ENCODE measurements at places on chromosomes 7 and 10. TPM values are rescaled to one million over a fixed set of nuclear protein-coding genes. Genes with fewer than 3 reads are reported as not detected.

DNA sequence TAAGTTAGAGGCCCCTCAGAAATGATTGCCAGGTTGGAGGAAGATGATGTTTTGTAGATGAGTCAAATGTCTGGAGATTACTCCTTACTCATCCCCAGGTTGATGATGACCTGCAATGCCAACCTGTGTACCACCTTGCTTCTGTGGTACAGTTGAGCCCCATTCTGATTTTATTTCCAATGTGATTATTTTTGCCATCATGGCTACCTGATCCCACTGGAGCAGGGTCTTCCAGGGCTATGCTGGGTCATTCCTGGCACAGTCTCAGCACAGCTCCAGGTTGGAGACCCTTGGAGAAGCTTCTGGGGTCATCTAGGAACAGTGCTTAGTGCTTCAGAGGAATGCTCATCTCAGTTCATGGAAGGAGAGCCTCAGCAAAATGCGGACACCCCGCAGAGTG is 34.3 kb downstream of the LRRC18 start:
- DNase-seq = no peak

DNA sequence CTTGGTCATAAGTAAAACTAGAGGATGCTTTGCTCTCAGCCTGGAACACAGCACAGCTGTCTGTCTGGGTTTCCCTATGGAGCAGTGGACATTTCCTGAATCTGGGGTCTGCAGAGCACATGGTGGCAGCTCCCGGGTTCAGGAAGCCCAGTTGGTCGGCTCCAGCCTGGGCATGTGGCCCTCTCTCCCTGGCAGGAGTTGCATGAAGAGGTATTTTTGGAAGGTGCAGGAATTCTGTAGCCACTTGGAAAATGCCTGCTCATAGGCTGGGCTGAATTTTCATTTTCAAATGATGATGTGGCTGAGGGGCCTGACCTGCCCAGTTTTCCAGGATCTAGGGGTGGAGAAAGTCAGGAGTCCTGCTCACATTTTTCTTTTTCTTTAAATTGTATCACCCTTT is 6.7 kb upstream of the TPST1 start:
- DNase-seq = no peak

The TMEM176A gene
- total RNA-seq = 0.90 TPM

The ENTPD7 gene
- 14.3 TPM for total RNA-seq

GRCh38 chr7:45576249-45576929 is 2.2 kb downstream of the ADCY1 start:
- no peak for DNase-seq

- DNase-seq = no peak
Measured at GRCh38 chr7:32177232-32177631, 107.0 kb upstream of the PDE1C start.

DNA sequence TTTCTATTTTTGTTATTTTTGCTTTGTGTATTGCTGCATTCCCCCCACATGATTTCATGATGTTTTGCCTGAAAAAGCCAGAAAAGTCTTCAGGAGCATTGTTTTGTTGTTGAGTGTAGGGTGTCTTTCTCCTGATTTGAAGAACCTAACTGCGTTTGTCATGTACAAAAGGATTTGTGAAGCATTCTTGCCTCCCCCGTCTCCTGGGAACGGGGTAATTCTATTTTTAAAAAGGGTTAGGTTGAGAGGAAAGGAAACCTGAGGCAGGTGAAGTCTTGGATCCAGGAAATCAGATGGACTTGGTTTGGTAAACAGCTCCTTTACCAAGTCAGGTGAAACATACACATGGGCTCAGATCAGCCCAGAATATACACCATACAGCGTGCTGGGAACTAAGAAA is 26.0 kb upstream of the BTBD16 start:
- DNase-seq = no peak

DNA sequence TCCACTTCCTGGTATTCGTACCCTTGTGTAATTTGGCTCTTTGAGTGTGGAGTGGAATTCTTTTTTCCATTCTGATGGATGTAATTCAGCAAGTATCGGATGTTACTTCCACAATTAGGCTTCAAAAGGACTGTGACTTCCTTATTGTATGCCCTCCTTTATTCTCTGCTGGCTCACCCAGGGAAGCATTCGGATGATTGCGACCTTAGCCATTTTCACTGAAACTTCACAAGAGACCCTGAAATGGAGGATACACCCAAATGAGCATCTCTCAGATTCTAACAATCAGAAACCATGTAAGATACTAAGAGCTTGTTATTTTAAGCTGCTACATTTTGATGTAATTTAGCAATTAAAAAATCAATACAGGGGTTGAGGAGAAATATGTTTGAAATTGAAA is 493.1 kb downstream of the DNAJB9 start:
- no peak for DNase-seq

DNA sequence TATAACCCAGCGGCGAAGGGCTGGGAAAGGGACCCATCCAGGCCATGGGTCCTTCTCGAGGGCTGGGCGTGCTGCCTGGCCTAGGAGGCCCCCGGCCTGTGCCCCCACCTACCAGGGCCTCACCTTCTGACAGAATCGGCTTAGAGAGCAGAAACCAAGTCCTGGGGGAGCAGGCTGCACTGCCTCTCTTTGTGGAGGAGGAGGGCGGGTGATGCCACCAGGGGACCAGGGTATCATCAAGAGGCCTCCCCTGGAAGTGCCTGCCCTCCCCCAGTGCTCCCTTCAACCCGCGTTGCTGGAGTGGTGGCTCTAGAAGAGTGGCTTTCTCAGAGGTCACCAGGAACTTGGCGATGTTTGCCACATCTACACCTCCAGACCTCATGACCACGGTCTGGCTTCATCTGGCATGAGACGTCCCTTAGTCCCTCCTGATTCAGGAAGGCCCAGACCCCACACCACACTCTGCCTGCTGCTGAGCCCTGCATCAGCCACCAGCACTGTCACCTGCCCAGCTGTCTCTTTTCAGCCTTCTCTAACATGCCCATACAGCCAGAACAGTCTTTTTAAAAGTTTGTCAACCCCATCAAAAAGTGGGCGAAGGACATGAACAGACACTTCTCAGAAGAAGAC is 31.9 kb downstream of the FKBP6 start:
- DNase-seq = no peak

The MRLN gene
- total RNA-seq = not detected

DNA sequence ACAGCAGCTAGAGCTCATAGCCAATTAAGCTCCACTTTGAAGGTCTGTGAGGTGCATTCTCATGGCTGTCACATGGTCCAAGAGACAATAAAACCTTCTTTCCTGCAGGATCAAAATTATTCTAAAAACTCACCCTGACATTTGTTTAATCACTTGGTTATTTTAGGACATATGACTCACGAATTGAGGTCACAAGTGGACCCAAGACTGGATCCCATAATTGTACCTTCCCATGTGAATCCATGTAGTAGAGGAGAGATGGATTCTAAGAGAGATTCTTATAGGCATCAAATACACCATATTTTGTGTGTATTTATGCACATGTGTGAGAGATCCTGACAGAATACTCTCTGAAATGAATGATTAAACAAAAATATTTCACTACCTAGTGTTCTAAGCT is 18.1 kb downstream of the POLR1F start:
- DNase-seq = no peak

DNA sequence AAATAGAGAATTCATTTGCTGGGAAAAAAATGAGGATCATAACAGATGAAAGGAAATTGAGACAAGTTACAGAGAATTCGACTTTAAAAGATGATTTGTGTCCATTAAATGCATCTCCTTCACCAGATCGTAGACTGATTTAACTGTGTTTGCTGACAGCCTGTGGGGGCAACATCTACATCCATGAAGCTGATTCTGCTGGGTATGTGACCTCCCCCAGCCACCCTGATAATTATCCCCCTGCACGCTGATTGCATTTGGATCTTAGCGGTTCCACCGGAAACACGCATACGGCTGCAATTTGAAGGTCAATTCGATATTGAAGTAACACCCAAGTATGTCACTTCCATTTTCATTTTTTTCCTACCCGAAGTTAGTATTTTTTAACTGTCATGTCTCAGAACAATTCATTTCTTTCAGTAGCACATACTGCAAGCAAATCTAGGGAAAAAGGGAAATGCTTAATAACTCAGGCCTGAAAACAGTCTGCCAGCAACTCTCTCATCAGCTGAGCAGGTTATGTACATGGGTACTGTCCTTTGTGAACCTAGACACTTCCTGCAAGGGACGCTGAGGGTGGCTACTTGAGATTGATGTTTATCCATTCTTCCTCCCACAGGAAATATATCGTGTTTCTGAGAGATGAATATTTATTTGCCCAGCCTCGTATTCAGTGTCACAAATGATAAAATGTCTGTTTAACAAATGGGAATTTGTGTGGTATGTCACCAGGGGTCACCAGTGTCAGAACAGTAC is 134.9 kb downstream of the ZNF22 start:
- no peak for DNase-seq

DNA sequence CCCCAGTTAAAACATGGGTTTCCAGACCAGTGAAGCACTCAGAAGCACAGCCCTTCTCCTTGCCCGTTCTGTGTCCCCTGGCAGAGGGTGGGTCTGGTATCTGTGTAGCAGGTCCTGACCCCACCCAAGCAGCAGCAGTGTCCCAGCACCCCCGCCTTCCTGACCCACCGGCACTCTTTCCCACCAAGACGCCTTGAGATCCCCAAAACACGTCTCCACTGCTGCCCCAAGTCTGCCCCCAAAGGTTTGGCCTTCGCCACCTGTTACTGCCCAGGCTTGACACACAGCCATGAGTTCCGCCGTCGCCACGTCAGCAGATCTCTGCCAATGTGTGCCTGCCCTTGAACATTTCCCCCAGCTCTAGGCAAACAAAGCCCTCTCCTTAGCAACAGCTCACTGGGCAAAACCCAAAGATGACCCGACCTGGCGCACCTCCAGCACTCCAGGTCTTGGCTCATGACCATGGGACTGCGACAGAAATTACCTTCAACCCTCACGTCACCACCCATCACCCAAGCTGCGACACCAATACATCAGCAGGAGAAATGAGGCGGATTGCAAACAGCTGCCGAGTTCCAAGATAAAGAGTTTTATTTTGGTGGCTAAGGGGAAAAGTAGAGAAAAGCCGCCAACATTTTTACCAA is 75.6 kb downstream of the CTBP2 start:
- DNase-seq = no peak

GRCh38 chr7:17632384-17632783 is 307.9 kb downstream of the SNX13 start:
- no peak for DNase-seq

The SRRM3 gene
- total RNA-seq = 17.4 TPM

Measured in H1 (cell line).